Liver (tissue), 10 donors: ENCODE measurements at places on chromosomes 2 and 18. TPM values are rescaled to one million over a fixed set of nuclear protein-coding genes. Genes with fewer than 3 reads are reported as not detected.

Gene TMEM185B
- total RNA-seq, result 8.0 TPM

Gene NPAS2
- 8.0 TPM for total RNA-seq

Gene SERPINB4
- not detected for total RNA-seq

Gene SCTR
- total RNA-seq, result 0.17 TPM

Gene ASB1
- total RNA-seq, result 11.5 TPM

Gene BOLA3
- total RNA-seq, result 25.2 TPM

Gene TMEM18
- 10.9 TPM for total RNA-seq

Gene VIT
- 0.17 TPM for total RNA-seq

Gene ERBB4
- 0.42 TPM for total RNA-seq

Gene GALNT14
- 1.1 TPM for total RNA-seq

Gene DYNAP
- not detected for total RNA-seq

Gene CYRIA
- 3.1 TPM for total RNA-seq

Gene REG1B
- not detected for total RNA-seq

Gene COL4A3
- total RNA-seq, result 2.3 TPM

Gene DHRS9
- total RNA-seq, result 0.67 TPM

Gene MAP3K19
- total RNA-seq, result not detected

Gene SLC14A1
- 1.0 TPM for total RNA-seq

Gene DSG2
- total RNA-seq, result 11.6 TPM

Gene STPG4
- not detected for total RNA-seq

Gene CROCC2
- total RNA-seq, result 0.08 TPM
